ENCODE measurements at places on chromosomes 12 and 14.

DNA sequence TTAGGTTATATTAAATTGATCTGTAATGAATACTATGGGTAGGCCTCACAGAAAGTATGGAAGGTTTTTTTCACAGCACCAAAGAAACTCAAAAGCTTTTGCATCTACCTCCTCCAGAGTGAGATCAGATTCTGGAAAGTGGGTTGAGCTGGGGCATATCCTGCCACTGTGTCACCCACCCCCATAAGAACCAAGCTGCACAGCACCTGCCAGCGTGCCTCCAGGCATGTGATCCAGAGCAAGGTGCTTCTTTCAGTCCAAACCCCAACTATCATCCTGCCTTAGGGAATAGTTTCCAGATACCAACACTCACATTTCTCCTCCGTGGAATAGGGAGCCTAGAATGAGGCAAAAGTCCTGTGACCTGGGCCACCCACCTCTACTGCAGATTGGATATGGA, 42.6 kb upstream of the PRB2 start:
- no peak for DNase-seq

- no peak for DNase-seq
Measured at GRCh38 chr12:88507270-88507669, 73.0 kb downstream of the KITLG start.

DNA sequence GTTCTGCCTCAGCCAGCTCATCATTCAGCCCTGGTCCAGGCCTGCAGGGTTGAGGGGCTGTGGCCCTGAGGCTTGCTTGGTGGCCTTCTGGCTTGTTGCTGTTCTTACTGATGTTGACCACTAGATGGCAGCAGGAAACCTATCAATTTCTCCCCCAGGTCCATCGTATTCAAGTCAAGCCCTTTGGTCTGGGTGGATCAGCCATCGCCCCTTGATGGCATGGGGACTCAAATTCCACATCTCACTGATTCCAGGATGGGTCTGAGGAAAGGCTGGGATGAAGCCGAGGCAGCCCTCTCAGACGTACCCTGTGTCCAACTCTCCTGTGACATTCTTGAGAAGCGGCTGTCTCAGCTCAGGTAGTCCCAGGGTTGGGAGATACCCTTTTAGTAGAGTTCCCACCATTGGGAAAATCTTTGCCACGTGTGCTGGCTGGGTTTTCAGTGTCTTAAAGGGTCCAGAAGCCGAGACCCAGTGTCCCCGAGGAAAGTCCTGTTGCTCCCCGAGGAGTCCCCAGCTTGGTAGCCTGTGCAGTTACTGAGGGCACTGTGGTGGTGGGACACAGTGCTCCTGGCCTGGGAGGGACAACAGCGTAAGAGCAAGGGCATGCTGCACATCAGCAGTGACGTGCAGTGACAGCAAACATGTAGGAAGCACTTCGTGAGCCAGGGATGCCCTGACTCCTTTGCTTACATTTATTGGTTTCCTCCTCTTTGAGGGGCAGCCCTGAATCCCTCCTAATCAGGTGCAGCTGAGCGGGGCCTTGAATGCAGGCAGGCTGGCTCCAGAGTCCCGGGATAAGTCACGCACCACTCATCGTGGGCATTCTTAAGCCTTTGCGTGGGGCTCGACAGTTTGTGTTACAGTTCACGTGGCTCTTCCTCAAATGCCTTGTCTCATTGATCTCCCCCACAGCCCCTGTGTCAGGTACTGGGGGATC, 58.6 kb downstream of the TSPAN9 start:
- DNase-seq = peak; percentile 11

GRCh38 chr12:45580356-45580969, 149.0 kb upstream of the ARID2 start:
- DNase-seq = no peak

GRCh38 chr12:128657378-128657777, 166.4 kb downstream of the SLC15A4 start:
- no peak for DNase-seq

- DNase-seq = no peak
Measured at GRCh38 chr12:83477696-83478095, 791.0 kb downstream of the TMTC2 start.

- DNase-seq = no peak
Measured at GRCh38 chr14:83940253-83940652, 1589.7 kb upstream of the FLRT2 start.

DNA sequence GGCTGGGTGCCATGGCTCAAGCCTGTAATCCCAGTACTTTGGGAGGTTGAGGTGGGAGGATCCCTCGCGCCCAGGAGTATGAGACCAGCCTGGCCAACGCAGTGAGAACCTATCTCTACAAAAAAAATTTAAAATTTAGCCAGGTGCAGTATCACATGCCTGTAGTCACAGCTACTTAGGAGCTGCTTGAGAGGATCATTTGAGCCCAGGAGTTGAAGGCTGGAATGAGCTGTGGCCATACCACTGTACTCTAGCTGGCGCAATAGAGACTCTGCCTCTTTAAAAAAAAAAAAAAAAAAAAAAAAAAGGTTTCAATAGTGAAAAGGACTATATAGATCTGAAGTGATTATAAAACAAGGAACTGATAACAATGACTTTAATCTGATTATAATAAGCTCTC, 13.5 kb downstream of the PSMA3 start:
- no peak for DNase-seq

- no peak for DNase-seq
Measured at GRCh38 chr12:86950444-86950843, 694.3 kb upstream of the MGAT4C start.

- no peak for DNase-seq
Measured at GRCh38 chr14:94021416-94022157, 4.6 kb upstream of the OTUB2 start.

- no peak for DNase-seq
Measured at GRCh38 chr12:19031032-19031431, 98.5 kb upstream of the PLEKHA5 start.

DNA sequence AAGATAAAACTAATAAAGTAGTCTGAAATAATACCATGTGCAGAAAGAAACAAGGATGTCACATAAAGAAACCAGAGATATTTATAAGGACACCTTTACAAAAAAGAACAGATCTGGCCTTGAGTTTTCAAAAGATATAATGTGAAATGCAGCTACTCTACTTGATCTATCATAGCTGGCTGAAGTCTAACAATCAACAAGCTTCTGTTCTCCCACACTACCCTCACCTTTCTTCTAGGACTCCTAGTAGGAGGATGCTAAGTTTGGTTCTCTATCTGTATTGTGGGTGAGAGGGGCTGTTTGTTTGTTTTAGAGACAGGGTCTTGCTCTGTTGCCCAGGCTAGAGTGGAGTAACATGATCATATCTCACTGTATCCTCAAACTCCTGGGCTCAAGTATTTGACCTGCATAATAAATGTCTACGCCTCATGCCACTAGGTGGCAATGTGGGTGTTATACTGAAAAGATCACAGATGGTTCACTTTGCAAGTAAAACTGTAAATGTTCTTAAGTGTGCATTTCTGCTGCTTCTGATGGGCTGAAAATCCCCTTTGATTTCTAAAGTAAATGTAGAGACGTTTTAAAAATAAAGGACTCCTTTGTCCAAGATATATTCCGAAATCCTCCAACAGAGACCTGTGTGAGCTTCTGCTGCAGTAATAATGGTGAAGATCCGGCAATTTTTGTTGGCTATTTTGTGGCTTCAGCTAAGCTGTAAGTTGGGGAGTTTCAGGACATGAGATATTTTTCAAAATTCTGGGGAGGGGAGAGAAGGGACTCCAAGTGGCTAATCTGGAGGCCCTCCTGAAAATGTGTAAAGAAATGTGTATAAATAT, 269.3 kb downstream of the DAD1 start:
- peak; percentile 51 for DNase-seq

GRCh38 chr12:58349161-58349560, 407.8 kb downstream of the ATP23 start:
- DNase-seq = no peak

- no peak for DNase-seq
Measured at GRCh38 chr14:60573943-60574495, 65.1 kb downstream of the SIX6 start.

DNA sequence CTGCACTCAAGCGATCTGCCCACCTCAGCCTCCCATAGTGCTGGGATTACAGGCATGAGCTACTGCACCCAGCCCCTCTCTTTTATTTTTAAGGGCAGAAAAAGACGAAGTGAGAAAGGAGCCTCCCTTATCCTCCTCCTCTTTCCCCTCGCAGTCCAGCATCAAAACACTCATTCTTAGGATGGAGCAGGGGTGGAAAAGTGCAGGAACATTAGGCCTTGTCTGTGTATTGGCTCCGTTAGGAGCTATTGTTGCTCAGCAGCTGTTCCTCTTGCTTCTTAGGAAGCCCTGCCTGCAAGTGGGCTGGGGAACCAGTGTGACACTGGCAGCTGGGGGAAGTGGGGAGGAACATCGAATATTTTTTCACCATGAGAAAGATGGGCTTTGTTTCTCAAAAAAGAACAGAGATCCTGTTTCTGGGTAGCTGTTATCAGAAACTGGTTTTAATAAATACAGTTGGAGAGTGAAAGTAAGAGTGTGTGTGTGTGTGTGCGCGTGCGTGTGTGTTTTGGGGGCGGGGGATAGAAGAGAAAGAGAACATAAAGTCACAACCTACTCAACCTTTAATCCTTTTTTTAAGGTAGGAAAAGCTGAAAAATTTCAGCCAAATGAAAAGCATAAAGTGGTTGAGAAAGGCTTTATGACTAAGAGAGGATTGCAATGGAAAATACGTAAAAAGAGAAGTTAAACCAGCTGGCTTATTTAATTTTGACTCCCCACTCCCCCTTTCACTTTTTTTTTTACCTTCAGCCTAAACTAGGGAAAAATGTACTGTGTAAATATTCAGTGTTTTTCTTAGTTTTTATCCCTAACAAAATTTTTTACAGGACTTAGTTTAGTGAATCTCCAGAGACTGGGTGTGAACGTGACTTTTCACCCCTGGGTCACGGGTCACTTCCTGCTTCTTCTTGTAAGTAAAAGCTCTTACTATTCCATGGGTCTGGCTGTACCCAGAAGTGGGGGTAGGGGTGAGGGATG, 197.2 kb upstream of the PLEKHG7 start:
- peak; percentile 19 for DNase-seq

DNA sequence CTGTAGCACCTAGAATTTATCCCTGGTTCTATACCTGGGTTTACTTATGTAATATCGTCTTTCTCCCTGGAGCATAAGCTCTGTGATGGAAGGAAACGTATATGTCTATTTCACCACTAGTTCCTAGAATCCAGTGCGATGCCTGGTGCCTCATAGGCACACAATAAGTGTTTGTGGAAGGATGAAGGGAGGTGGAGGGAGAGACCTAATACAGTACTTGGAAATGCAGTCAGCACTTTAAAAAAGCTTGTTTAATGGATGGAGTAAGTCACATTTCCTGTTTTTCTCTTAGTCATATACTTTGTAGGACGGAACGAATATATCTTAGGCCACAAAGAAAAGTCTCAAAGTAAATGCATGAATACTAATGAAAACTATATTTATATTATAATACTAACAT, 186.5 kb upstream of the HMGA2 start:
- DNase-seq = no peak

GRCh38 chr12:100219328-100220109, 18.9 kb downstream of the ACTR6 start:
- no peak for DNase-seq

DNA sequence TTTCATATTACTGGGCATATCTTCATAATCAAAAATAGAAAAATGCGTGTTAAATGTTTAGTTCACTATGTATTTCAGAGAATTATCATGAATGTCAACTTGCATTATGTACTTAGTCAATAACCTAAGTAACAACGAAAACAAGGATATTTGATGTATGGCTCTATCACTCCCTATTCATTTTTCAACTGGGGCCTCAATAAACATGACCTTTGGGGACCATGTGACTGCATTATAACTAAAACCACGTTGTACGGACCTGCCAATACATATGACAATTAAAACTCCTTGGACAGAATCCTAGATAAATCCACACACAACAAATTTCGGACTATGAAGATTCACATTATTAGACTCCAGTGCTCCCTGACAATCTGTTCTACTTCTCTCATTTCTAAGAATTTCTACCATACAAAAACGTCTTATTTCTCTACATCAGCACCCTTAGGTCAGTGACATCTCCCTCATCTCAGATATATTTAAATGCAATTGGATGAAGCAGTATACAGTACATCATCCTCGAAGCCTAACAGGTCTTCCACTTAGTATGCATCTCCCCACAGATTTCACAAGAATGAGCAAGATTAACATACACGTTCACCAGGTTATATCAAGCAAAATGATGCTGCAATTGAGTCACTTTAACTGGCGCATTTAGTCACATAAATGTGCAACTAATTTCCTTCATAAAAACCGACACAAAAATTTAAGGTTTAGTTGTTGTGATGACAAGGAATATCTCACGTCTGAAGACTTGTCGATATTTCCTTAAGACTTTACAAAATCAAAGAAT, 1.5 kb downstream of the UBE2N start:
- DNase-seq = no peak

GRCh38 chr14:59870277-59871165, at the start of gene RTN1:
RTN1 (minus strand) TSS chr14:59870776; CDS start chr14:59870630, 146 bp downstream.
- DNase-seq = peak; percentile 86

- DNase-seq = no peak
Measured at GRCh38 chr12:10065241-10065640, 33.5 kb downstream of the CLEC1A start.

DNA sequence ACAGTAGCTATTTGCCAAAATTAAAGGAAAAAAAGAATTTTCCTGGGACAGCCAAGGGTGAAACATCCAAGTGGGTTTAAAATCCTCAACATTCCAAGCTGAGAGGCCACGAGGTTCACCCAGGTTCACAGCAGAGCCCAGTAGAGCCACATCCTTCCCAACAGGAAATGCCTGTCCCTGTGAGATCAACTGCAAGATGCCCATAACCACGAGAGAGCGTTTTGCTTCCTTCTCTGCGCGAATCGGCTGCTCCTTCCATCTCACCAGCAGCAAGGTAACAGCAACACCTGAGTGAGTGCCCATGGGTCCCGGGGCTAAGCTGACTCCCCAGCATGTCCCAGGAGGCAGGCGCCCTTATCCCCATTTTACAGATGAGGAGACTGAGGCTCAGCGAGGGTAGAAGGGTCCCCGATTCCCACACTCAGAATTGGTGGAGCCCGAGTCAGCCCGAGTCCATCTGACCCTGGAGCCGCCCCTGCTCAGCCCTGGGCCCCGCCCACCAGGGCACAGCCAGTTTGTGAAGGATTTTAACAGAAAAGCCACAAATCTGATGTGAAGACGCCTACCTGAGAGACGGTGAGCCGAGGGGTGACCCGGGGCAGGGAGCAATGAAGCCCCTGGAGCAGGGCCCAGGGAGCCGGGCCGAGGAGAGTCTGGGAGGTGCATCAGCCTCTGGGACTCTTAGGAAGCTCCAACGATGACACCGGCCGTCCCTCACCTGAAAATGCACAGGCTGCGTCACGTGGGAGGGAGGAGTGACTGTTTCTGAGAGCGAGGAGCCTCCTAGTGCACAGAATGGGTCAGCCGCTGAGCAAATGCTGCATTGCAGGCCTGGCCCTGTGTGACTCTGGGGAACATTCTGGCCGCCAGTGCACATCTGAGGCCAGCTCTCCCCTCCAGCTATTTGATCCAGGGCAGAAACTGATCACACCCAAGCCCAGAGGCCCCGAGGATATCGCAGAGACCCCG, 236.9 kb upstream of the SFSWAP start:
- no peak for DNase-seq

GRCh38 chr12:18375131-18375530, 113.8 kb downstream of the PIK3C2G start:
- no peak for DNase-seq

GRCh38 chr12:38898001-38898684, 7.2 kb downstream of the CPNE8 start:
- no peak for DNase-seq

Data from hippocampal formation (tissue), 2 donors.